NCI-H524 (cell line): ENCODE measurements at places on chromosomes 16 and 17.

GRCh38 chr16:88349903-88350900 lies 32.6 kb upstream of the ZNF469 start:
- DNase-seq: no peak

DNA sequence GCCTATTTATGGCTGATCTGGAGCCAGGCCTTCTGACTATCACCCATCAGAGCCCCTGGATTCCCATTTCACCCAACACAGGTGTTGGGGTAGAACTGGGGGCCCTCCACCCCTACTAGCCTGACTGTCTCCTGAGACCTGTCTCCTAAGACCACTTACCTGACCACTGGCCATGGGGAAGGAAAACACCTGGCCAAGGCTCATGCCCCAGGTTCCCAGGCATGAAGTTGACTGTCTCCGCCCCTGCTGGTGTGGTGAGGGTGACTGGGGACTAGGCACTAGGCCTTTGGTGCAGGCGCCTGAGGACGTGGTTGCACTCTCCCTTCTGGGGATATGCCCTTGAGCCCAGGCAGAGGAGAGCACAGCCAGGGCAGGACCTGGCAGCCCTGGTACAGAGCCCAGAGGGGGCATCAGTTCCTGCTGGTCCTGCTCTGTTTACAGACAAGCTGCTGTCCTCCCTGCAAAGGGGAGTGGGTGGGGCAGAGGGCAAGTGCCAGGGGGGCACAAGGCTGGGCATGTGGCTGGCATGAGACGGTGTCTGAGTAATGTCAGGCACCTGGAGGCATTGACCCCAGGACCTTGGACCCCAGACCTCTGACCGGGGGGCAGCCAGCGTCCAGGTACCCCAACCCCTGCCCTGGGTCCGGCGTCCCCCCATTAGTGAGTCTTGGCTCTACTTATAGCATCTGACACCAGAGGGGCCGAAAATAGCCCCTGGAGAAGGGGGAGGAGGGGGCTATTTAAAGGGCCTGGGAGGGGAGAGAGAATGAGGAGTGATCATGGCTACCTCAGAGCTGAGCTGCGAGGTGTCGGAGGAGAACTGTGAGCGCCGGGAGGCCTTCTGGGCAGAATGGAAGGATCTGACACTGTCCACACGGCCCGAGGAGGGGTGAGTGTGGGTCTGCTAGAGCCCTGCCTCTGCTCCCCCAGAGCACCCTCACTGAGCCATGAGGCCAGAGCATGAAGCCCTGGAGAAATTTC lies at the start of gene TCAP:
TCAP (plus strand) TSS at position 769 of the 981 bp plus-strand sequence; CDS start at position 780, 11 bp downstream.
- no peak for DNase-seq

- no peak for DNase-seq
These were observed 356.3 kb upstream of the C16orf82 start for GRCh38 chr16:26710450-26710849.

DNA sequence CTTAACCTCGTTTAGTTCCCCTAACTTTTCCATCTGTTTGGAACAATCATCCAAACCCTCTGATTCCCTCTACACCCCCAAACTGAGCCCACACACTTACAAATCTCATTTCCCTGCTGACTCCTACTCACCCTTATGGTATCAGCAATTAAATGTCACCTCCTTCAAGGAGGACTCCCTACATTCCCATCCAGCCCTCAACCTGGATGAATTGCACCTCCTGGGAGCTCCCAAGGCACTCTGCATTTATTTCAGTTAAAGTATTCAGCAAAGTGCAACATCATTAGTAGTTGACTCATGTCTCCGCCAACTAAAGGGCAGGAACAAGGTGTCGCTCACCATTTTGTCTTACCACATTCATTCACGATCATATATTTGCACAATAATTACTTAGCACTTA lies 353.5 kb downstream of the TMEM114 start:
- no peak for DNase-seq

- no peak for DNase-seq
These were observed 2.8 kb downstream of the TEPSIN start for GRCh38 chr17:81235822-81236740.

GRCh38 chr17:77843896-77844295 lies 114.6 kb upstream of the TNRC6C start:
- no peak for DNase-seq

DNA sequence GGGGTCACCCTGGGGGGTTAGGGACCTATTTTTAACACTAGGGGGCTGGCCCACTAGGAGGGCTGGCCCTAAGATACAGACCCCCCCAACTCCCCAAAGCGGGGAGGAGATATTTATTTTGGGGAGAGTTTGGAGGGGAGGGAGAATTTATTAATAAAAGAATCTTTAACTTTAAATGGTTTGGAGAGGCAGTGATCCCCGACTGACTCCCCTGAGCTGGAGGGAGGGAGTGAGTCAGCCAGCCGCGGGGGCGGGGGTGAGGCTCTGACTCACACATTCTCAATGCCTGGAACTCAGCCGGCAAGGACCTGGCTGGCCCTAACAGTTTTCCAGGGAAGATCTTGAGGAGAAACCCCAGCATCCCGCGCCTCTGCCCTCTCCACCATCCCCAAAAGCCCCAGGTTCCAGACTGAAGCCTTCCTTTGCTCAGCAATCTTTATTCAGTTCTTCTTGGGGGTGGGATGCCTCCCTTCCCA lies 1.5 kb downstream of the HCFC1R1 start:
- no peak for DNase-seq

DNA sequence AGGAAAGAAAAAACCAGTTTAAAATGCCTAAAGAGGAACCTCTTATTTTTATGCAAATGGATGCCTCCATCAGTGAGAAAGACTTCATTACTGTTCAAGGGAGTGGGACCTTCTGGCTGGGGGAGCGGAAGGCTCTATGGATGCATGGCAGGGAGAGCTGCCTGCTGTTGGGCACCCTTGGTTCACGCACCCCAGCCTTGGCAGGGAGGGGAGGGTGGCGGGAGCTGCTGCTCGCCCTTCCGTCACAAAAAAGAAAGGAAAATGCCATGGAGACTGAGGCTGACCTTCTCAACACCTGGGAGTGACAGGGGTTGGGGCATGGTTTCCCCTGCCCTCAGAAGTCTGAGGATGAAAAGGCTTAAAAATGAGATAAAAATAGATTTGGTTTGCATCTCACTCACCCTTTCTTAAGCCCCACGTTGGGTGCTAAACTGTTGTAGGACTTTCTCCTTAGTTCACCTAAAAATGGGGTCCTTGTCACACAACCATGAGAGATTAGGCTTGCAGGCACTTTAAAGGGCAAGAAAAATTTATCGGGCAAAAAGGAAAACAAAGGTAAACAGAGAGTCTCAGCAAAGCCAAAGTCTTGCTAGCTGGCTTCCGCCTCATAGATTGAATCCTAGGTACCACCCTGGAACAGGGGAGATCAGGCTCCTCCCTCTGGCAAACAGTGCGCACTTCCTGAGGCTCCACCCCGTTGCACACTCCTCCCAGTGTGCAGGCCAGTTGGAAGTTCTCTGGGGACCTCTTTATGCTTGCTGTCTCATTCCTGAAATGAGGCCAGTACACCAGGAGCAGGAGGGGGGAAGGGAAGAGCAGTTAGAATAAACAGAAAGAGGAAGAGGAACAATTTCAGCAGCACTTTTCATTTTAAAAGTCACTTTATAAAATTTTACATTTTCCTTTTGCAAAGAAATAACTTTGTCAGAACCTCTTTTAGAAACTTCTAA lies 31.6 kb downstream of the PHKB start:
- no peak for DNase-seq

DNA sequence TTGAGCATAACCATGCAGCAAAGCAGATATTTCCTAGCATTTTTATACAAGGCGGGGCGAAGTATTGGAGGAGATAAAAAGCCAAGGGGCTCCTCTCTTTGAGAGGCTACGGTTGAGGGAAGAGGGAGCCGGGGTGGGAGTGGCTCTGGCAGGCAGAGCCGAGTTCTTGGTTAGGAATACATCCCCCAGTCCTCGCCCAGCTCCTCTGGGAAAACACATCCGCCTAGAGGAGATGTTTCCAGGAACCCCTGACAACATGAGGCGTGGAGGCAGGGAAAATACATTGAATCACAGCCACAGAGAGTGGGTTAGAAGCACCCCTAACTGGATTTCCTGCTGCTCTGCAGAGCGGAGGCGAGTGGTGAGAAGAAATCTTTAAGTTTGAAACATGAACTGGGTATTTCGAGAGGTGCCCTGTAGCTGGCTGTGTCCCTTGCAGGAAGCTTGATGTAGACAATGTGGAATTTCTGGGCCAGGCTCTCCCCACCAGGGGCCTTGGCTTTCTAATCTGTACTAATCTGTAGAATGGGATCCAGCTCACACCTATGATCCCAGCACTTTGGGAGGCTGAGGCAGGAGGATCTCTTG lies 27.3 kb downstream of the TTYH2 start:
- DNase-seq: no peak

GRCh38 chr17:39804839-39805238 lies 59.3 kb downstream of the IKZF3 start:
- DNase-seq: no peak

DNA sequence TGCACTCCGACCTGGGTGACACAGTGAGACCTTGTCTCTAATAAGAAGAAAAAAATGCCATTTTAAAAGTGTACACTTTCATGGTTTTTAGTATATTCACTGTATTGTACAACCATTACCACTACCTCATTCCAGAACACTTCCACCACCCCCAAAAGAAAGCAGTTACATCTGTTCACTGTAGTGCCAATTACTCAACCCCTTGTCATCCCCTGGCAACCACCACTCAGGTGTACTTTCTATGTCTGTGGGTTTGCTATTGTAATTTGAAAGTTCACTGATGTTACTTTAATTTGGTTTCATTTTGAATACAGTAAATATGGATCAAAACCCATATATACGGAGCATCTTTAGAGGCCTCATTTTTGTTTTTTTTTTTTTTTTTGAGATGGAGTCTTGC lies 6.1 kb downstream of the ZG16 start:
- no peak for DNase-seq

GRCh38 chr17:44086364-44087311 lies 16.1 kb downstream of the G6PC3 start:
- DNase-seq: no peak

DNA sequence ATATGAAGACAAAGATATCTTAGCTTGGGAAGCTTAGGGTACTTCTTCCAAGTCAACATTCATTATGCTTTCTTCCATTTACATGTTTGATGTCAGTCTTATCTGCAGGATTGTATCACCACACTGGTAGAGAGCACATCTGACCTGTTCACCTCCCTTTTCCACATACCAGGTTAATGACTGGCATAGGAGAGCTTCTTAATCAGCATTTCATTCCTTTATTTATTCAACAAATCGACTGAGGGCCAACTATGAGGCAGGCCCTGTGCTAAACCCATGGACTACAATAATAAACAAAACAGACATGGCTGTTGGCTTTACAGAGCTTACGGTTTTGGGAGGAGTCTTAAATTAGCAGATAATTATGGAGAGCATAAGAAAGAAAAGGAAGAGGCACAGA lies 378.1 kb upstream of the CDH11 start:
- no peak for DNase-seq

DNA sequence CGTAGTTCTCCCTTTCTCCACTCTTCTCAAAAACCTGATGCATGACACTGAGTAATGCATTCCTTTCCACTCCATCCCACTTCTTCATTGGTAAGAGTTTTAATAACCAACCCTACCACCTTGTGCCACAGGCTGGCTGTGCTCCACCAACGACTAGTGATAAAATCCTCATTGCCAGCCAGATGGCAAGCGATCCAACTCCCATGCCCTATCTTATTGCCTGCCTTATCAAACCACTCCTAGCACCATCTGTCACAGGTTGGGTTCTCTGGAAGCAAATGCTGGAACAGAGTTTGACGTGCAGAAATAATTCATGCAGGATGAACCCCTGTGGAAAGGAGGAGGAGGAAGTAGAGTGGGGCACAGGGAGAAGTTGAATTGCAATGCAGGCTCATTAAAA lies 99.5 kb downstream of the CHD9NB start:
- DNase-seq: peak; percentile 95

- no peak for DNase-seq
These were observed 1.9 kb upstream of the RBFOX1 start for GRCh38 chr16:7330709-7331108.

DNA sequence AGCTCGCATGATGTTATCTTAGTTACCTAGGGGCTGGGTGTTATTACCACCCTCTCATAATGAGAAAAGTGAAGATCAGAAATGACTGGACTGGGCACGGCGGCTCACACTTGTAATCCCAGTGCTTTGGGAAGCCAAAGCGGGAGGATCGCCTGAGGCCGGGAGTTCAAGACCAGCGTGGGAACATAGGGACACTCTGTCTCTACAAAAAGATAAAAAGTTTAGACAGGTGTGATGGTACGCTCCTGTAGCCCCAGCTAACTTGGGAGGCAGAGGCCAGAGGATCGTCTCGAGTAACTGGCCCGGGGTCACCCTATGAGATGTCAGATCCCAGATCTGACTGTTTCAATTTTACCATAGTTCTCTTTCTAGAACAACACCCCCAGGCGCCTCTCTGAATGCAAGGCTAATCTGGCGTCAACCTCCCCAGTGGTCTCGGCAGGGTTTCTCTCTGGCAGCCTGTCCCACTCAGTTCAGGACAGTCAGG lies 1.9 kb upstream of the CCDC102A start:
- no peak for DNase-seq

DNA sequence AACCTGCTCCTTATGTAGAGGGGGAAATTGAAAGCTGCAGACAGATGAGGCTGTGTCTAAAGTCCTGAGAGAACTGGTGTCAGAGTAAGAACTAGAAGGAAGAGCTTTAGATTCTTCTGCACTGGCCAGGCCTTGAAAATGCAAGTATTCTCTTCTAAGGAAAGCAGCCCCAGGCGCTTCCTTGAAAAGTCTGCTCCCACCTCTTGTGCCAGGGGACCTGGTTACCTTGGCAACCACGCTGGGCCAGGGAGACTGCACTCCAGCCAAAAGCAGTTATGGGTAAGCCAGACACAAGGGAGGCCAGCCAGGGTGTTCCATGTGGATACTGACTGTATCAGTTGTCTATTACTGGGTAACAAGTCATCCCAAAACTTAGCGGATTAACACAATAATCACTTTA lies 228.6 kb upstream of the SDK2 start:
- DNase-seq: no peak

DNA sequence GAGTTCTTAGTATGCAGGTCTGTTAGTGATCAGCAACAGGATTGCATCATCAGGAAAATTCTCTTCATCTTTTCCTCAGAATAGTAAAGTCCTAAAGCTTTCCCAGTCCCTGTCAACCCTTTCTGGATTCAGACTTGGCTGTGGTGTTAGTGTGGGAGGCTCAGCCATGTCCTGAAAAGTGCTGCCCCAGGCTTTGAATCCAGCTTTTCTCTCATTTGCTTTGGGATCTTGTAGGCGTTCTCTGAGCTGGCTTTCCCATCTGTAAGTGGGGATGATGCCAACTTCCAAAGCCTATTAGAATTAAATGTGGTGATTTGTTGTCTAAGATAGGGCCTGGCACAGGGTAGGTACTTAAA lies 3.0 kb downstream of the ALKBH5 start:
- DNase-seq: no peak

DNA sequence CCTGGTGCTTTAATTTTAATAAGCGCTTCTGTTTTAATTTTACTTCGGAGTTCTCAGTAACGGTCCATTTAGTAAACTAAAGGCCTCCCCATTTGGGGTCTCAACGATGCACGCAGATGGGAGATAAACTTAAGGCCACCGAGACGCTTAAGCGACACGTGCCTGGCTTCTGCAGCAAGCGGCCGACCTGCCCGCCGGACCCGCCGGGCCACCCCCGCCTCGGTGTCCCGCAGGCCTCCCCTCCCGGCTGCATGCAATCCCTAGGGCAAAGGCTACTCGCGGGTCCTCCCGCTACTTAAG lies 592 bp downstream of the GCSH start:
- no peak for DNase-seq

- DNase-seq: no peak
These were observed 4.7 kb downstream of the DYNC1LI2 start for GRCh38 chr16:66746682-66747081.
